Psoas muscle (tissue), 8 donors: ENCODE measurements at places on chromosomes 1 and 21. TPM values are rescaled to one million over a fixed set of nuclear protein-coding genes. Genes with fewer than 3 reads are reported as not detected.
A peak's percentile ranks its signal among the peaks of the same experiment; 100 is the strongest.

DNA sequence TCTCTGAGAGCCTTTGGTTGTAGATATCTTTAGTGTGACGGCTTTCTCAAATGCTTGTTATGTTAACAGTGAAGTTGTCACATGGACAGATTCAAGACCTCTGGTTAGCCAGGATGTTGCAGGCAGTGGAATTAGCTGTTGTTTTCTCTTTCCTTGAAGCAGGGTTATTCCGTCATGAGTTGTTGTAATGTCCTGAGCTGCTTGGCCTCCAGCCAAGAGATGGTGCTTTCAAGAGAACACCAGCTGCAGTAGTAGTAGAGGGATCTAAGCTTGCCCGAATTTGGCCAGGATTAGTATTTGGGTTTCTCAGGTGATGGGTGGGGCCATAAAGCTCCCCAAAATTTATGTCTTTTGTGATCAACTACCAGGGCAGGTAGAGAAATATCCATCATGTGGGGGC is 13.4 kb downstream of the KCNE1 start:
- no peak for DNase-seq

DNA sequence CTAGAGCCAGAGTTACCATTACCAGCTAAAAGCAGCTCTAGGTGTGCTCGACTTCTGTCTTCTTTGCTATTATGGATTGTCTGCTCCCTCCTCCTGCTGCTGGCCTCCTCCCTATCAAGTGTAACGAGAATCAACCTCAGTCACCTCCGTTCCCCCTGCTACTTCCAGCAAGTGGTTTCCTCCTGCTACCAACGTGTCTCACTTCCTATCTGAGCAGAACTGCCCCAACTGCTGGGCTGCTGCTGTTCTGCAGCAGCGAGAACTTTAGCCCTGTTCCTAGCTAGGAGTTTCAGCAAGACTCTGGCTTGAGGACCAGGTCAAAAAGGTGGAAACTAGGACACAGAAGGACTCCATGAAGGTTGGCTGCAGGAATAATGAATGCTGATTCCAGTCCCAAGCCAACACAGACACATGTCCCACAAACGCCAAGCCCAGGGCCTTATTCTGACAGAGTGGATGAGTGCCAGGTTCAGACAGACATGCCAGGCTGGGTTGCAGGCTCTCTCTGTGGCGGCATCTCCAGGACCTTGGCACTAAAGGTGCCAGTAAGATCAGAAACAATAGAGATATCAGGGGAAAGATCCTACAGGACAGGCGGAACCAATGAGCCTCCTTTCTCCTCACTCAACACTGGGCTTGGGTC is 46.9 kb downstream of the CD34 start:
- DNase-seq, result no peak

GRCh38 chr1:65174585-65174984 is 26.6 kb downstream of the AK4 start:
- DNase-seq, result peak; percentile 69

DNA sequence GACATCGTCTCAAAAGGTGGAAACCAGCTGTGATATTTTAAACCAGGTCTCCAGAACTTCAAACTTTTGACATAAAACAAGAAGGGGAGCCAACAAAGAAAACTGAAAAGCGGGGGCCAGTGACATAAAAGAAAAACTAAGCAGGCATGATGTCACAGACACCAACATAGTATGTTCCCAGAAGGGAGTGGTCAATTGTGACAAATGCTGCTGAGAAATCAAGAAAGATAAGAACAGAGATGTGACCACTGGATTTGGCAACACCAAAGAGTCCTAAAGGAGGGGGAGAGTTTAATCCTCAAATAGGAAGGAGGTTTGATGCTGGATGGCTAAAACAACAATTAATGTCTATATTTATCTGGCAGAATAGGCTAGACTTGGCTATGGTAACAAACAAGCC is 2.3 kb upstream of the RNF19B start:
- no peak for DNase-seq

- DNase-seq, result no peak
These were observed 22.5 kb upstream of the ZNF648 start for GRCh38 chr1:182083851-182084486.

H6PD gene
- polyA plus RNA-seq, result 5.8 TPM

RGS1 gene
- polyA plus RNA-seq, result 0.06 TPM

SCCPDH gene
- 44.3 TPM for polyA plus RNA-seq

ADSS2 gene
- 13.9 TPM for polyA plus RNA-seq
